ENCODE measurements at places on chromosomes 11 and 22. TPM values are rescaled to one million over a fixed set of nuclear protein-coding genes. Genes with fewer than 3 reads are reported as not detected.

COMT gene
- total RNA-seq: 69.6 TPM

SPDYC gene
- total RNA-seq: not detected

KIF18A gene
- 0.29 TPM for total RNA-seq

LRRN4CL gene
- total RNA-seq: 1.4 TPM

MYBPC3 gene
- 953 TPM for total RNA-seq

LMO1 gene
- total RNA-seq: not detected

PKP3 gene
- total RNA-seq: 0.88 TPM

FBLN1 gene
- 456 TPM for total RNA-seq

CHRM1 gene
- 0.24 TPM for total RNA-seq

- peak; percentile 88 for DNase-seq
Measured at GRCh38 chr22:31327806-31328543, 18.2 kb downstream of the PATZ1 start.

GRCh38 chr22:21861851-21862250 is 5.6 kb downstream of the MAPK1 start:
- no peak for DNase-seq

- DNase-seq: peak; percentile 39
Measured at GRCh38 chr22:22061085-22062077, 78.8 kb upstream of the TOP3B start.

DNA sequence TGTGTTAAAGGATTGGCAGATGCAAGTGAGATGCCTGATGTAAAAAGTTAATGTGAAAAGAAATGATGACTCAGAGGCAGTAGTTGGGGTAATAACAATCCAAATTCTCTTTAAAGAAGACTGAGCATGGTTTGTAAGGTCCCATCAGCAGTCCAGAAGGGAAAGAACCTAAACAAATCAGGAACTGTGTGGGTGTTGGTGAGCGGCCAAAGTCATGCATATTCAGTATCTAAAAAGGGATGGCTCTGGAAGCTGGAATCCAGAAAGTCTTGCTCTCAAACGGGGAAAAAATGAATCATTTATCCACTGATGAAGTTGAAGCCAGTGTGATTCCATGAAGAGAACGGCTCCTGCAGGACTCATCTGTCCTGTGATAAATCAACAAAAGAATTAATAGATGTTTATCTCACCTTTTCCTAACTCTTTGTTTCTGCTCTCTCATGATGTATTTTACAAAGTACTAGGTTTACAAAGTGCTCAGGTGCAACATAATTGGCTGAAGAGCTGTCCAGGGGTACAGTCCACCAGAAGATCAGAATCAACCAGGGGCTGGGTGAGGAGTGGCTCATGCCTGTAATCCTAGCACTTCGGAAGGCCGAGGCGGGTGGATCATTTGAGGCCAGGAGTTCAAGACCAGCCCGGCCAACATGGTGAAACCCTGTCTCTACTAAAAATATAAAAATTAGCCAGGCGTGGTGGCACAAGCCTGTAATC is 20.5 kb upstream of the SORL1-AS1 start:
- DNase-seq: no peak

DNA sequence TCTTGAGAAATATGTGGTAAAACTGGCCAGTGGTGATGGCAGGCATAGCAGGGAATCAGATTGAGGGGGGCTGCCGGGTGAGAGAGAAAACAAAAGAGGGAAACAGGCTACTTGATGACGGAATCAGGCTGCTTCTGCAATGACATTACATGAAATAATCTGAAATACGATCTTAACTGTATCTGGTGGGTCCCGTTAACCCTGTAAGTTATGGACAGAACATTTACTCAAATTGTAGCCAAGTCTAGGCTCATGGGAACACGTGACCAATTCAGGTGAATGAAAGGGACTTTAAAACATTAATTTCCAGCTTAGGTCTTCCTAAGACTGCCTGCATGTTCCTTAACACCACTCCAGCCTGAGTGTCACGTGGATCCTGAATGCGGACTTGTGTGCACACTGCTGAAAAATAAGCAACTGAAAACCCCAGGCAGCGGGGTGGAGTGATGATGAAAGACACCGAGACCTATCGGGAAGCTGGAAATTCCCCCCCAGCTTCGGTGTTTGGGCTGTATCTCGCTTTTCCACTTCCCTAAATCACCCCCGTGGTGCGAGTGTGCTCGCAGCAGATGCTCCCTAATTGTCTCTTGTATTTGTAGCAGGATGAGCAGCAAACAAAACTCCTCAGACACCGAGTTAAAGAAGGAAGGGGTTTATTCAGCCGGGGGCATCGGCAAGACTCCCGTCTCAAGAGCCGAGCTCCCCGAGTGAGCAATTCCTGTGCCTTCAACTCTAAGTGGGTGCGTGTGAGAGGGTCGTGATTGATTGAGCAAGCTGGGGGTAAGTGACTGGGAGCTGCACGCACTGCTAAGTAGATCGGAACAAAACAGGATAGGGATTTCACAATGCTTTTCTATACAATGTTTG is 145.0 kb upstream of the GRK3 start:
- DNase-seq: peak; percentile 58

- DNase-seq: no peak
Measured at GRCh38 chr11:100105255-100105981, 581.7 kb upstream of the ARHGAP42 start.

GRCh38 chr11:93303689-93304088 is 26.9 kb upstream of the DEUP1 start:
- DNase-seq: no peak

DNA sequence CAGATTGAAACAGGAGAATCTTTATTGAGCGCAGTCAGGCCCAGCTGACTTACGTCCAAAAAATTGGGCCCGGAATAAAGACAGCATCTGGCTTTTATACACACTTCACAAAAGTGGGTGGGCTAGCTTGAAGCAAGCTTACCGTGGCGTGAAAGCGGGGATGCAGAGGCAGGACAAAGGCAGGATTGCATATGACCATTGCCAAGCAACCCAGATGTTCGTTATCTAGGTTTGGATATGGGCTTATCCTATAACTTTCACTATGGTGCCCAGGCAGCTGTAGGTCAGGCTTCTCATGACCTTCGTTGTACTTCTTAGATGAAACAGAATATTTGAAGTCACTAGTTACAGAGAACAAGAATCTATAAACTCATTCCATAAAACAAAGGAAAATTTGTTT is 1575.6 kb upstream of the RAG2 start:
- no peak for DNase-seq

GRCh38 chr11:1287928-1288327 is 21.5 kb downstream of the TOLLIP start:
- DNase-seq: peak; percentile 41

DNA sequence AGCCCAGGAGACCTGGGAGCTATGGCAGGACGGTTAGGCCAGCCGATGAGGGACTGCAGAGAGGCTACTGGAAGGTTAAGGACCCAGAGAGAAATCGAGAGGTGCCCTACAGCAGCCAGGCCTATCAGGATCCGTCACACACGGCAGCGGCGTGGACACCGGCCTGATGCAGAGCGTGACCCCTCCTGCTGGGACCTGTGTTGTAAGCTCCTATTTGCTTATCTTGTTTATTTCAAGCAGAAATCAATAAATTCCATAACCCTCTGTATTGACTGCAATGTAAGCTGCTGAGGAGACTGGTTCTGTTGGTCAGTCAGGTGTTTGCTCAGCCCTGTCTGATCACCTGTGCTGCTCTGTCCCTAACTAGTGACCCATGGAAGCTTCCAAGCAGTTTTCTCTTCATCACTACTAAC is 39.9 kb downstream of the PPP2R1B start:
- no peak for DNase-seq

- DNase-seq: no peak
Measured at GRCh38 chr11:103893371-103893770, 143.1 kb upstream of the DDI1 start.

DNA sequence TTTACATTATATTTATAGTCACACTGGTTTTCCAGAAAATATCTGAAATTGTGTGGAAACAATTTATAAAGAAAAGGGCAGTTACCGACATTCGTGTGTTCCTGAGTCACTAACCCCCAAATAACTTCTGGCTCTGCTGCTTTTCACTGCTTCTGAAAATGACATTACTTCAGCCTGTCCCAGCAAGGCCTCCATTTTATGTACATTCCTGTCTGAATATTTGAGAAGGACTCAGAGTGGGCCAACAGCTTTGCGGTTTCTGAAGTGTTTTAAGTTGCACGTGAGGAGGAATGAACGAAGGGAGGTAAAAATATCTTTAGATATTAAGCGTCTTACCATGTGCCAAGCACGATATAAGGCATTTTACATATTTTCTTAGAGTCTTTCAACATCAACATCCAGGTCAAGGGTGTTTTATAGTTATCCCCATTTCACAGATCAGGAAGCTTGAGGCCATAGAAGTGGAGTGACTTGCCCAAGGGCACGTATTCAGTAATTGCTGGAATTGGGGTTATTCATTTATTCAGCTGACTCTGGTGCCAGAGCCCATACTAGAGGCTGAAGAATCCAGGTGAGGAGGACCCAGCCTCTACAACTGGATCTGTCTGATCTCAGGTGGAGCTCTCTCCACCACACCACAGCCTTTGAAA is 30.8 kb upstream of the WNT11 start:
- no peak for DNase-seq

DNA sequence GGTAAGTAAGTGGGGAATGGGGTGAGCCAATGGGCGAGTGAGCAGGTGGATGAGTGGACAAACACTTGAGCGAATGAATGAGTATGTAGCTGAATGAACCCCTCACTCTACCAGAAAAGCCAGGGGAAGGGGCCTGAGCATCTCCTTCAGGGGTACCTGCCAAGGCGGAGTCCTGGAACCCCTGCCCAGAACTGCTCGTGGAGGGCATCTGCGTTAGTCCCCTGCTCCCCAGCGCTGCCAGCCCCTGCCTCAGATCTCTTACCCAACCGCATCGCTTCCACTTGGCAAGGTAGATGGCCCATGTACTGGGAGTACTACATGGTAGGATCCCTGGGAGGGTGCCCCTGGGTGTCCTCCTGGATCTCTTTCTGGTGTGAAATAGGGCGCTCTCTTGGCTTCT is 7.4 kb upstream of the ANO1 start:
- DNase-seq: no peak

DNA sequence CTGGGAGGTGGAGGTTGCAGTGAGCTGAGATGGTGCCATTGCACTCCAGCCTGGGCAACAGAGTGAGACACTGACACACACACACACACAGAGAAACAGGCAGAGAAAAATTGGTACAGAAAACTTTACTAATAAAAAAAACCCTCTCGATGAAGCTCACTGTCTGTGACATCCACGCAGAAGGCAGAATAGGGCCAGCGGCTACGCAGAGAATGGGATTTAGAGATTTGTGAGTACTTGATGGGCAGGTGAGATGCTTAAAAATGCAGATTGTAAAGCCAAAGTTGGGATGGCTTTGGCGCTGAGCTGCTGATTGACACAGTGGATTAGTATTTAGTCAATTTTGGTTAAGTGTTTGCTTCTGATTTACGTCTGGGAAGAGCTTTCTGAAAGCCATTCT is 561.1 kb downstream of the TBC1D22A start:
- no peak for DNase-seq

- no peak for DNase-seq
Measured at GRCh38 chr11:65425971-65426838, 3.6 kb downstream of the NEAT1 start.

GRCh38 chr11:36994208-36994607 is 396.2 kb upstream of the RAG2 start:
- DNase-seq: no peak

- DNase-seq: no peak
Measured at GRCh38 chr11:47857892-47858543, 9.9 kb upstream of the NUP160 start.

DNA sequence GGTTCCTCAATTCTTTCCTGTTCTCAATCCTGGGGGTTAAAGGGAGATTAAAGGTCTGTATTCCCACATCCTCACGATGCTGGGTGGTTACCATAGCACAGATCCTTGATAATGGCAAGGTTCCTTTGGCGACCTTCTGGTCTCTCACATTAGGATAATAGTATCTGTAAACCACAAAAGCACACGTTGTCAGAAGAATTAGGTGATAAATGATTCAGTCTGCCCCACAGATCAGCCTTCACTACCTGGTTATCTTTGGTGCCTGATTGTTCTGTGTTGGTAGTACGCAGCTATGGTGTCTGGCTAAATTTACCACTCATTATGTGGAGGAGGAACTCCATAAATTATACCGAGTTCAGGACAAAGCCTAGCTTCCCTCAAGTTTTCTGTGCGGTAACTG is 78.4 kb downstream of the C2CD3 start:
- DNase-seq: no peak

- DNase-seq: no peak
Measured at GRCh38 chr11:110977661-110978060, 265.4 kb upstream of the ARHGAP20 start.
